ENCODE measurements at places on chromosomes 2 and 18.

- no peak for DNase-seq
Measured at GRCh38 chr2:143526498-143526897, 397.3 kb downstream of the ARHGAP15 start.

DNA sequence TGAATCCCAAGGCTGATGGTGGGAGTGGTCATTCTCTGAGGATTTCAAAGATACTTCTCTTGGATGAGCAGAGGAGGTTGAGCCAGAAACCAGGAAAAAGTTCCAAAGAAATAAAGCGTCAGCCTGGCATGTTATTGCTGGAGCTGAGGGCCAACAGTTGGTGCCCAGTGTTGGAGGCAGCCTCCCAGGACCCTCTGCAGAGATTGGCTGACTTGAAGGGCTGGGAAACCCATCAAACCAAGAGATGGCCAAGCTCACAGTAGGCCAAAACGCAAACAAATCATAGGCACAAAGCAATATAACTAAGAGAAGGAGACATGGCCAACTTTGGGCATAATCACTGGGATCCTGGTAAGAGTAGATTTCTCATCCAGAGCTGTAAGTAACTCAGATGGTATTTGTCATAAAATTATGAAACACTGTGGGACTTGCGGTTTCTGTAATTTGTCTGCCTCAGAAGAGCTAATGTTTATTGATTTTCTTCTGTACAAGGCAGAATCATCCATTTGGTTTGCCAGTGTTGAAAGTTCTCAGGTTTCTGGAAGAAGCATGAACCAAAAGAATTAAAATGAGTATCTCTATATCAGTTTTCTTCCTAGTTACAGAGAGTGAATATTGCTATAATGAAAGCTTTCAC is 108.3 kb downstream of the ATL2 start:
- DNase-seq: no peak

DNA sequence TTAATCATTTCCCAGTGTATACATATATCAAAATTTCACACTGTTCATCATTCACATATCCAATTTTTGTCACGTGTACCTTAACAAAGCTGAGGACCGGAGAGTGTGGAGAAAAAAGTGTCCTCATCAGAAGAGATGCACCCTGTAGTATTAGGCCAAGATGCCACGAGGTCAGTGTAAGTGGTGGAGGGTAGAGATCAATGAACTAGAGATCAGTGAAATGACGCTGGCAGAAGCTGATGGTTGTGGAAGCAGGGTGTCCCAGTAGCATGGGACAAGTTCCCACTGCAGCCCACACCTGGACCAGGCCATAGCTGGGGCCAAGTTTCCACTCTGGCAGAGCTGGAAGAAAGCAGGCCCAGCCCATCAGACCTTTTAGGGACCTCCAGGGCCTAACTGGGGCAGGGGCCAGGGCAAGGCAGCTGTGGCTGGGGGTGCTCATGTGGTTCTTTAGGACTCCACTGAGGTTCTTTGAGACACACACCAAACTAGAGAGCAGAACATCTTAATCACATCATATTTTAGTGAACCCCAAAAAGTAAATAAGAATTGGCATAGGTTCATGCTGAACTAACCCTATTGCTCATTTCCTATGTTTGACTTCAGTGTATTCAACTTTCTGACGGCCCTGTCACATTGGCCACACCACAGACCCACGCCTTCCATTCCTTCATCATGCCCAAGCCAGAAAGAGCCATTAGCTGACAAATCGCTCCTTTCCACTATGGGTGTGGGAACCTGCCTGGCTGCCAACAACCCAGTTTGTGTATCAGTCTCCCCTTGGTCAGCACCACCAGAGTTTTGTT is 21.6 kb upstream of the GPR55 start:
- DNase-seq: no peak

- no peak for DNase-seq
Measured at GRCh38 chr2:85266146-85267041, 61.4 kb downstream of the TGOLN2 start.

GRCh38 chr2:164368896-164369295 is 252.4 kb downstream of the GRB14 start:
- DNase-seq: no peak

DNA sequence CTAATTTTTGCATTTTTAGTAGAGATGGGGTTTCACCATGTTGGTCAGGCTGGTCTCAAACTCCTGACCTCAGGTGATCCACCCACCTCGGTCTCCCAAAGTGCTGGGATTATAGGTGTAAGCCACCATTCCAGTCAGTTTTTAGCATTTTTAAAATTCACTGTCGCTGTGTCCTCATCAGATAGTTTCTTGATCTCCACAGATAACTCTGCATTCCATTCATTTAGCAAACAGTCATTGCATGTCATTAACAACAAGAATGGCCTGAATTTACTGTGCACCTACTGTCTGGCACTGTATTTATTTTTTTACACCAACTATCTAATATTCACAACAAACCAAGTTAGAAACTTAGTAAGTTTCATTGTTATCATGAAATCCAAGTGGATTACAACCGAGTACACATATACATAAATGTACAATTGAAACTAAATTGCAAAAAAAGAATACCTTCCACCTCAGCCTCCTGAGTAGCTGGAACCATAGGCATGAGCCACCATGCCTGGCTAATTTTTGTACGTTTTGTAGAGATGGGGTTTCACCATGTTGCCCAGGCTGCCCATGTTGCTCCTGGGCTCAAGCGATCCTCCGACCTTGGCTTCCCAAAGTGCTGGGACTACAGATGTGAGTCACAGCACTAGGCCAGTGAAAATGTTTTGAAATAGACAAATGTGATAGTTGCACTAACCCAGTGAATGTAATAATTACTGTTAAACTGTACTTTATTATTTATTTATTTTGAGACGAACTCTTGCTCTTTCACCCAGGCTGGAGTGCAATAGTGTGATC is 4.3 kb downstream of the MCEE start:
- DNase-seq: no peak

- no peak for DNase-seq
Measured at GRCh38 chr18:2050702-2051201, 520.6 kb downstream of the METTL4 start.

GRCh38 chr2:215879977-215880940 is 133.1 kb downstream of the MREG start:
- DNase-seq: no peak

GRCh38 chr2:62306751-62307468 is 111.0 kb downstream of the B3GNT2 start:
- peak; percentile 44 for DNase-seq

DNA sequence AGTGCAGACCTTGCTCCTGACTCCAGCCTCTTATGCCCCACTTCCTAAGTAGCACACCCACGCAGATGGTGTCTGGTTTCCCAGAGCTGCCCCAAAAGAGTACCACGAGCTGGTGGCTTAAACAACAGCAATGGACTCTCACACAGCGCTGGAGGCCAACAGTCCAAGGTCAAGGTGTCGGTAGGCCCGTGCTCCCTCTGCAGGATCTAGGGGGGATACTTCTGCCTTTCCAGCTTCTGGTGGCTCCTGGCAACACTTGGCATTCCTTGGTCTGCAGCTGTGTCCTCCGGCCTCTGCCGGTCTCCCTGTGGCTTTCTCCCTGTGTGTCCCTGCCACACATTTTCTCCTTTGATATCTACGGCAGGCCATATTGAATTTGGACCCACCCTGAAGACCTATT is 99.0 kb downstream of the TSHZ1 start:
- no peak for DNase-seq

- no peak for DNase-seq
Measured at GRCh38 chr2:50547521-50547920, 484.4 kb downstream of the NRXN1 start.
